NCI-H748 treated with DMSO at 0.1 percent for 48 hours (cell line): ENCODE measurements at places on chromosomes 13 and 19.
A peak's percentile ranks its signal among the peaks of the same experiment; 100 is the strongest.

DNA sequence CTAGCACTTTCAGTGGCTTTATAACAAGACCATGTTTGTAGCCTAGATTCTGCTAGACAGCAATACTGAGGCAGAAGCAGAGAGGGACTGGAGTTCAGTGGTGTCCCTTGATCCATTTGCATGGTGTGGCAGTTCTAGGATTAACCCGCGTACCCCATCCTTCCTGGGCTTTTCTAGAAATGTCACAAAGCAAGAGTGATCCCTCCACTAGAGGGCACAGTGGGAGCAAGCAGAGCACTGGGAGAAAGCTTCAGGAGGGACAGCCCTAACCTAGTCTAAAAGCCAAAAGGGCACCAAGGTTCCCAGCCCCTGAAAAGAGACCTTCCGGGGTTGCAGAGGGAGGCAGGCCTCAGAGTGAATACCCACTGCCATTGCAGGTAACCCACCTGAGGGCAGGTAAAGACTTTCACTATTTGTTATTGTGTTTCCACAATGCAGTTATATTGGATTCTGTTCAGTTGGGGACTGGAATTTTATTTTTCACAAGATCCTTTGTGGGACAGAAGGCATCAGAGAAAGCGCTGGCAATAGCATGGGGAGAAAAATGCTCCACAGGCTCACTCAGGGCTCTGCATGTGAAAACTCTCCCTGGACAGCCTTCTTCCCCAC, 170.6 kb downstream of the FLT1 start:
- peak; percentile 82 for DNase-seq

GRCh38 chr19:51079481-51080110, 3.1 kb downstream of the KLK14 start:
- DNase-seq, result no peak

GRCh38 chr19:42335374-42335936, 10.0 kb downstream of the MEGF8 start:
- DNase-seq, result no peak

DNA sequence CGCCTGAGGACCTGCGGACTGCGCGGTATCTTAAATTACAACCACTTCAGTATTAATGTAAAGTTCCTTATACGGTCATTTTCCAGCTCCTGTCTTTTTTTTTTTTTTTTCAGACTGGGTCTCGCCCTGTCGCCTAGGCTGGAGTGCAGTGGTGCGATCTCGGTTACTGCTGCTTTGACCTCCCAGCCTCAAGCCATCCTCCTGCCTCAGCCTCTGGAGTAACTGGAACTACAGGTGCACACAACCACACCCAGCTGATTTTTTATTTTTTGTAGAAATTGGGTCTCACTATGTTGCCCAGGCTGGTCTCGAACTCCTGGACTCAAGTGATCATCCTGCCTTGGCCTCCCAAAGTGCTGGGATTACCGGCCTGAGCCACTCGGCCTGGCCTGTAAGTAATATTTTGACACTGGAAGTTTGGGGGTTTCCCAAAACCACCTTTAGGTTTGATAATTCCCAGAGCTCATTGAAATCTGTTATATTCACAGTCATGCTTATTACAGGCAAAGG, 406 bp upstream of the EID2B start:
- DNase-seq, result no peak

GRCh38 chr13:33276570-33276969, 9.0 kb downstream of the STARD13 start:
- no peak for DNase-seq

- no peak for DNase-seq
Measured at GRCh38 chr13:112719016-112719415, 29.2 kb downstream of the ATP11A start.

- DNase-seq, result no peak
Measured at GRCh38 chr13:48631441-48631840, 22.3 kb upstream of the CYSLTR2 start.

DNA sequence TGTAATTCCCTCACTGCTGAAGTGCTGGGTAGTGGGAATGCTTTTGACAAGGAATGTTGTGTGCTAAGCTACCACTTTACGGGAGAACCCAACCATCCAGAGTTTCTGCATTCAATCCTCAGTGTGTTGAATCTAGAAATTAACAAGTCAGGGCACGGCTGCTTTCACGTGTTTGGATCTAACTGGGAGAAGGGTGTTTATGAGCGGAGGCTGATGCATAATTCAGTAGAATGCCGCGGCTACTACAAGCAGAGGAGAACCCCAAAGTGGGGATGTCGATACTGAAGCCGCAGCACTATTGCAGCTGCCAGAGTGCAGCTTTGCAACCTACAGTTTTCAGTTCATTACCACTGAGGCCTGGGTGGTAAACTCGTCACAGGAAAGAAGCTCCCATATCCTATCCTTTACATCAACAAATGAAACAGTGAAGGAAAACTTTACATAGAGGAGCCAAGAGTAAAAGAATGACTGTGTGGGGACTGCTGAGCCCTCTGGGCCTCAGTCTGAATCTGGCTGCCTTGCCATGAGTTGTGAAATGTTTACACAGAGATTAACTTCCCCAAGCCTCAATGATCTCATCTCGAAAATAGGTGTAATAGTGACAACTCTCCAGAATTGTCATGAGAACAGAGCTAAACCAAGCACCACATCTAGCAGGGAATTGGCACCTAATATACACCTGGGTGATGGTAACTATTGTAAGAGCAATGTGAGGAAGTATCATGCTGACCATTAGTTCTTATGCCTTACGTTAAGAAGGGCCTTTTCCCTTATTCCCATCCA, 531.7 kb downstream of the MYO16 start:
- no peak for DNase-seq

GRCh38 chr13:110347535-110348308, 40.6 kb downstream of the COL4A2 start:
- no peak for DNase-seq

GRCh38 chr13:50400035-50400726, 384.9 kb downstream of the KCNRG start:
- DNase-seq, result no peak

- DNase-seq, result no peak
Measured at GRCh38 chr19:9430444-9430843, 4.9 kb downstream of the ZNF266 start.

- no peak for DNase-seq
Measured at GRCh38 chr19:32322541-32322940, 22.9 kb upstream of the ZNF507 start.

DNA sequence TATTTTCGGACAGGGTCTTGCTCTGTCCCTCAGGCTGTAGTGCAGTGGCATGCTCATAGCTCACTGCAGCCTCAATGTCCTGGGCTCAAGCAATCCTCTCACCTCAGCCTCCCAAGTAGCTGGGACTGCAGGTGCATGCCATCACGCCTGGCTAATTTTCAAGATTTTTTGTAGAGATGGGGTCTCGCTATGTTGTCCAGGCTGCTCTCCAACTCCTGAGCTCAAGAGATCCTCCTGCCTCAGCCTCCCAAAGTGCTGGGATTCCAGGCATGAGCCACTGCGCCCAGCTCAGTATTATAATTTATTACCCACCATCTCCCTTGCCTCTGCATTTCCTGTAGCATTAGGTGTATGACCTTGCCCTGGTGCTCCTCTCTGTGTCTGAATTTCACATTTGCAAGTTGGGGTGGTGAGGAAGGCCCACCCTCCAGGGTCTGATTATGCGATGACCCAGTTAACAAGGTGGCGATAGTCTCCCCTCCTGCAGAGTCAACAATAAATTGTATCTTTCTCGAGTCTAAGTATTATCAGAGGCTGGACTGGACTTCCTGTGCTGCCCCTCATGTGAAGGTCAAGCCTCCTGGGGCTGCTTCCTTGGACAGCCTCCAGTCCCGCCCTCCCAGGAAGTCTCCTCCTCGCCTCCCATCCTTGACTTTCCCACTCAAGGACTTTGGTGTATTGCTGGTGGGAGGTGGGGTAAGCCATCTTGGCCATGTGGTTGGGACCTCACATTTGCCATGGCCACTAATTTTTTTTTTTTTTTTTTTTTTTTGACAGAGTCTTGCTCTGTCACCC, 1.5 kb upstream of the TUBB4A start:
- no peak for DNase-seq

GRCh38 chr13:92379371-92379770, 847.2 kb upstream of the GPC6 start:
- no peak for DNase-seq

- no peak for DNase-seq
Measured at GRCh38 chr13:51645761-51646670, 61.8 kb downstream of the WDFY2 start.

- DNase-seq, result no peak
Measured at GRCh38 chr13:103284466-103284865, 218.2 kb upstream of the SLC10A2 start.
